ENCODE measurements at places on chromosomes 16 and 17.
A peak's percentile ranks its signal among the peaks of the same experiment; 100 is the strongest.

DNA sequence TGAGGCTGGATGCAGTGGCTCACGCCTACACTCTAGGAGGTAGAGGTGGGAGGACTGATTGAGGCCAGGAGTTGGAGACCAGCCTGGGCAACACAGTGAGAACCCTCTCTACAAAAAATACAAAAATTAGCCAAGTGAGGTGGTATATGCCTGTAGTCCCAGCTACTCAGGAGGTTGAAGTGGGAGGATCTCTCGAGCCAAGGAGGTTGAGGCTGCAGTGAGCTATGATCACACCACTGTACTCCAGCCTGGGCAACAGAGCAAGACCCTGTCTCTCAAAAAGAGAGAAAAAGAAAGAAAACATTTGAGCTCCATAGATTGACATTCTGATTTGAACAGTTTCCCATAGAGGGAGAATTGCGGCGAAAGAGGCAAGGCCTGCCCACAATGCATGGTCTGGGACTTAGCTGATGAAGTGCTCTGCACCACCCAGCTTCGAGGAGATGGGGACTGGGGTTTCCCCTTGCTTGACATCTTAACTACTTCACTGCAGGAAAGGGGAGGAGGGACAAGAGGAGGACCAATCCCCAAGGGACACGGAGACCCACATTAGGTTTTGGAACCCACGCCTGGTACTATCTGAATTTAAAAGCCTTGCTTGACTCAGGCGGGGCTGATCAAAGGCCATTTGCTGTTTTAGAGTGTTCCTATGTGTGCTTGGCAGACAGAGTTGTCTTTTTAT is 21.7 kb downstream of the MSI2 start:
- DNase-seq = no peak

DNA sequence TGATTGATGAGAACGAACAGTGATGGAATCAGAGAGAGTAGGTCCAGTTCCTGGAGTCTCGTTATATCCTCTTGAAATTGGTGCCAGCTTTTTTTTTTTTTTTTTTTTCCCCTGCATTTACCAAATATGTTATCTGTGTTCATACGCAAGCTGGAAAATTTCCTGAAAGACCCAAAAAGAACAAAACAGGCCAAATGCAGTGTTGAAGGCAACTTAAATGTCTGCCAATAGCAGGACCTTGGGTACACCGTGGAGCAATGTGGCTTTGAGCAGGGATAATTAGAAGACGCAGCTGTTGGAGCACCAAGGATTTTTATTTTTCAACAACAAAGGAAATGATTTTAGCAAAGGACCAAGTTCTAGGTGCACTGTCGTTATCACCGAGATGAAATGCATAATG is 105.0 kb downstream of the ABCC6 start:
- no peak for DNase-seq

DNA sequence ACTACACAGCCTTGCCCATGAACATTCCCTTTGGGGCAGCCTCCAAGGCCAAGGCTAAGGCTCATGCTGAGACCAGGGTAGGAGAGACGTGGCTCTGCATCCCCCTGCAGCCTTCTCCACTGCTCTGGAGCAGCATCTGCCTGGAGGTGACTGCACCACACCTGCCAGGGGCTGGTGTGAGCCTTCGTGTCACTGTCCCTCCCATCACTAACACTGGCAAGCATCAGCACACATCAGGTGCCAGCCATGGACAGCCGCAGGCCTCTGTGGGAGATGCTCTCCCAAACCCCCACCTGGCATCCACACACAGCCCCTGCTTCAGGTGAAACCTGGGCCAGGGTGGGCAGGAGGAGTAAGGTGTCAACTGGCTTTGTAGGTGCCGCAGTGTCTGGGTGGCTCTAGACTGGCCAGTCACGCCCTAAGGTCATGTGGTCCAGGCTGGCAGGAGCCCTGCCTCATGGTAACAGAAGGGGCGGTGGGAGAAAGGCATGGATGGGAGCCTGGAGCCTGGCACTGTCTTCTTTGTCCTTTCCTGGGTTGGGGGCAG is 18.1 kb upstream of the MTSS2 start:
- DNase-seq = no peak

DNA sequence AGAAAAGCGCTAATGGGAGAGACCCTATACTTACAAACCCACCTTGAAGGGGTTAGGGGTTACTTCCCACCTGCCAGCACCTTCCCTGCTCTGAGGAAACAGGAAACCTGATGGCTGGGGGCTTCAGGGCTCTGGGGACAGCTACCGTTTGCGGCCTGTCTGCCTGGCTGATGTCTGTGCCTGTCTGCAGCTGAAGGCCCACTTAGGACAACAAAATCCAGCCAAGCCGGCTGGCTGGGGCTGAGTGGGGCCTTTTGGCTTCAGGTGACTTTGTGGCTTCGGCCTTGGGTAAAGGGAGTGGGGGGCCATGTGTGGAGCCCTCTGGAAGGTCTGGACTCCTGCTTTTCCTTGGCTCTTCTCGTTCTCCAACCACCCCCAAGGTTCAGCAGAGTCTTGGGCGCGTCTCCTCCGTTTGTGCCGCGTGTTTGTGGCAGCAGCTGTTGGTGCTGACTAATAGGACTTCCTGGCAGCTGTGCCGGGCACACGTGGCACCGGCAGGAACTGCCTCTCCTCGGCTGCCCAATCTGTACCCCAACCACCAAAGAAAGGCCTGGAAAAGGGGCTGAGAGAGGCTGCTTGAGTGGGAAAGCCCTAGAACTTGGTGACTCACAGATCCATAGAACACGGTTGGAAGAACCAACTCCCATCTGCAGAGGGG is 186.7 kb downstream of the MSI2 start:
- peak; percentile 42 for DNase-seq

DNA sequence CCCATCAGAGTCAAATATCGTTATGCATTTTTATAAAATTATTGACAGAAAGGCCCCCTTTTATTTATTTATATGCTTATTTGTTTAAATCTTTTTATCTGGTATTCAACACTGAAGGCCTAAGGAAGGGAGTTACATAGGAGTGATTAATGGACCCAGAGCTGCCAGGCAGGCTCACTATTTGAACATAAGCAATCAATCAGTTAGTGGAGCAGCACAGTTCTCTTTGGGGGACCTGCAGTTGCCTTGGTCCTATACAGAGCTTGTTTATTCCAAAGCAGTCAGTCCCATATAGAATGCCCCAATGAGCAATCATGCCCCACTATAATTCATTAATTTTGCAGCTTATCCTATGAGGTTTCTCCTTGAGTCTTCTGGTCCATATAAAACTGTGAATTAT is 389.4 kb upstream of the GOT2 start:
- no peak for DNase-seq

- peak; percentile 53 for DNase-seq
Measured at GRCh38 chr16:85275533-85276249, 163.4 kb upstream of the CIBAR2 start.

DNA sequence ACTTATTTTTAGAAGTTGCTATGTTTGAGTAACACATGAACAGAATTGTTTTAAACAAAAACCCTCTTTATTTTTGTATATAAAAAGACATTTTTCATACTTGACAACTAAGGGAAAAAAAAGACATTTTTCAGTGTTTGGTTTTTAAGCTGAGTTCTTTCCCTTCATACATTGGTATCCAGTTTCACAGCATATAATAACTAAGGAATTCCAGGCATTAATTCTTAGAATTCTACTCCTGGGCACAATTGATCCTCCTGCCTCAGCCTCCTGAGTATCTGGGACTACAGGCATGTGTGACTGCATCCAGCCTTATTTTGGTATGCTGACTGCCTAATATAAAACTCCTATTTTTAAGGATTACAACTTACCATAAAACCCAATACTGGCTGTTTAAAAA is 8.4 kb downstream of the FBXO47 start:
- no peak for DNase-seq

GRCh38 chr17:11389583-11389982 is 148.6 kb downstream of the SHISA6 start:
- DNase-seq = no peak

DNA sequence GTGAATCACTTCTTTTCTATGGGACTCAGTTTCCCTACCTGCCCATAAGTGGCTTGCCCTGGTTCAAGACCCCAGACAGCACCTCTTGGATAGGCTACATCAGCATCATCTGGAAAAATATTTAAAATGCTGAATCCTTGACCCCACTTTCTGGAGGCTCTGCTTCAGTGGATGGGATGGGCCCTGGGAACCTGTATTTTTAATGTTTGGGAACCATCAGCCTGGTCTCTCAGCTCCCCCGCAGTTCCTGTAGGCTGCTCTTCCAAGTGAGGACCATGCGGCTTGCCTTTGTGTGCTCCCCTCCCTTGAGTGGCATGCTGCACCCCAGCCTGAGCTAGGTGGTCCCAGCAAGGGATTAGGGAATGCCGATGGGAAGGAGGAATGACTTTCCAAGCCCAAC is 68.3 kb upstream of the CRHR1 start:
- DNase-seq = no peak

- DNase-seq = no peak
Measured at GRCh38 chr17:53942436-53942835, 119.7 kb downstream of the KIF2B start.

- DNase-seq = no peak
Measured at GRCh38 chr16:6157806-6158205, 1060.2 kb upstream of the EEF2KMT start.

DNA sequence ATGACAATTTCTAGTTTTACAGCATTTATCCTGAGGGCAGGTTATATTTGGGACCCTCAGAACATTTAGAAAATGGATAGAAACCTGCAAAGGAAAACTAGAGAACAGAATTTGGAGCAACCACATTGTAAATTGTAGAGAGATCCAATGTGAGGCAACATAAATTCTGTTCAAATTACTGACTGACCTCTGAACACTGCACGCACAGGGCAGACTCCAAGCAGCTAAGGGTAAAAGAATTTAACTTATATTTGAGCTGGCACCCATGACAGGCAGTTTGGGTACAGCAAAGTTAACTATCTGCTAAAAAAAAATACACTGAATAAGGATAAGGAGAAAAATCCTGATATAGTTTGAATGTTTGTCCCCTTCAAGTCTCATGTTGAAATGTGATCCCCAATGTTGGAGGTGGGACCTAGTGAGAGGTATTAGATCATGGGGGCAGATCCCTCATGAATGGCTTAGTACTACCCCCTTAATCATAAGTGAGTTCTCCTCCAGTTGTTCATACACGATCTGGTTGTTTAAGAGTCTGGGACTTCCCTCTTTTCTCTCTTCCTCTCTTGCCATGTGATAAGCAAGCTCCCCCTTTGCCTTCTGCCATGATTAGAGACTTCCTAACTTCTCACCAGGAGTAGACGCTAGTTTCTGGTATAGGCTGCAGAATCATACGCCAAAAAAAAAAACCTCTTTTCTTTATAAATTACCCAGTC is 75.7 kb downstream of the FBXL20 start:
- DNase-seq = peak; percentile 3

DNA sequence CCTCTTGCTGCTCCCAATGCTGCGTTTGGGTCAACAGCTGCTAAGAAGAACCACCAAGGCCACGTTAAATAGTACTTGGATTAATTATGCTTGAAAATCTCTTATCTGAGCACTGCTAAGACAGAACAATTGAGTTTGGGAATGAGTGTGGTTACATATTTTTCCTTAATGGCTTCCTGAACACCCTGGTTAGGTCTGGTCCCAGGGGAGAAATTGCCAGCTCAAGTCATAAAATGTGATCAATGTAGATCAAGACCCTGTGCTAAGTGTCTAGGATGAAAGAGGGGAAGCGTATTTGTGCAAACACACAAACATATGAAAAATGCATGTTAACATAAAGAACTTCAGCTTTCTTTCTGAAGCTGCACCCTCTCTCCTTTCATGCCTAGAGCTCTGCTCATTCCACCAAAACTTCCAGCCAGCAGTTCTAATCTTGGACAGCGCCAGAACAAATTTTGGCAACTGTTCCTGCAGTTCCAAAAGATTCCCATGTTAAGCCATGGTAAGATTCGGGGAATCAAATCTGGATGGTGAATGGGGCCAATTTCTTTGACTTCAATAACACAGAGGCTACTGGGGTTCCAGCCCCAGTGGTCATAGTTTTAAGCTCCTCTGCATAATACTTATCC is 72.0 kb downstream of the ZFHX3 start:
- DNase-seq = no peak

GRCh38 chr17:69788957-69789356 is 286.1 kb upstream of the KCNJ16 start:
- no peak for DNase-seq

DNA sequence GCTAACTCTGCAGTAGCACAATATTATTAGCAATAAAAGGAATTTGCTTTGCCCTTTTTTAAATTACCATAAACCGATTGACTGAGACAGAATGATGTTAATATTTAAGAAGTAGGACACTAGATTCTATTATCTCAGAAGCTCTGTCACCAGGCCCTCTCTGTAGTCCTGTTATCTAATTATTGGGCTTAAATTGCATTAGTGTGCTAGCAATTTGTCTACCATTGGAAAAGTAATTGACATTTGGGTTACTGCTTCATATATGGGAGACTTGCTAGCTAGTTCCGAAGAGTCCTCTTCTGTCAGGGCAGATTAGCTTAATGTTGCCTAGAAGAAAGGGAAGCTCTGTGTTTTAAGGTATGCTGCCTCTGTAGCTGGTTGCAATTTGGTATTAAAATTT is 1107.3 kb upstream of the EEF2KMT start:
- DNase-seq = no peak
